ENCODE measurements at places on chromosomes 1 and 21.

DNA sequence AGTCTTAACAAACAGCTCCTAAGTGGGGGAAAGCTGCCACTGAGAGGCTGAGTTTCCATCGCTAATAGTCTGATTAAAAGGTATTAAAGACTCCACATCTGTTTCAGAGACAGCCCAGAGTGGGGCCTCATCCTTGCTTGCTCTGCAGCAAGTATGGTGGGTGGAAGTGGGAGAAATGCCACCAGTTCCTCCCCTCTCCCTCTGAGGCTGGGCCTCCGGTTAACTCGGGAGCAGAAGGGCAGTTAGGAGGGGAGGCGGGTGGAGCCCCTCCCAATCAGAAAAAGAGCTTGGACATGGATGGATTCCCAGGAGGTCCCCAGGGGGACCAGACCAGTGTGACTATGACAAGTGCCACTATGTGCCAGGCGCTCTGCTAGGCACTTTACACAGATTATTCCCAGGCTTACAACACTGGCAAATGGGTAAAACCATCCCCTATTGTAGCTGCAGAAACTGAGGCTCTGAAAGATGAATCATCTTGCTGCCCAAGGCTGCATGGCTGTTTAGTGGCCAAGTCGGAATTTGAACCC lies 11.4 kb upstream of the ASCL5 start:
- no peak for DNase-seq

DNA sequence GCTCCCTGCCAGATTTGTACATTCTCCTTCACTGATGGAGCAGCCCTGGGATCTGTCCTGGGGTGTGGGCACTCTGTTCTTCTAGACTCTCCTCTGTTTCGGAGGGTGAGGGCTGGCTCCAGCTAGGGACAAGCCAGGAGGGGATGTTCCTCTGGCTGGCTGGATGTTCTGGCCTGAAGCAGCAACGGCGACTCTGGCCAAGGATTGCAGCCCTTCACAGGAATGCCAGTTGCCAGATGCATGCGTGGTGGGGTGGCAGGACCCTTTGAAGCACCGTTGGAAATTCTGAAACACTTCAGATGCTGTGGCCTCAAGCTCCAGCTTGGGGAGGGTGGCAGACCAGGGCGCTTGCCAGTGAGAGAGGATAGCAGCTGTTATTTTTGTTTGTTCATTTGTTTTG lies 210.9 kb downstream of the TRABD2B start:
- no peak for DNase-seq

GRCh38 chr1:37825506-37825905 lies 17.5 kb upstream of the YRDC start:
- DNase-seq, result no peak

GRCh38 chr1:16181887-16182719 lies 26.2 kb upstream of the EPHA2 start:
- DNase-seq, result peak; percentile 96

- DNase-seq, result no peak
Measured at GRCh38 chr1:117512728-117513321, 93.0 kb upstream of the TENT5C start.
